ENCODE measurements at places on chromosomes 6 and 20.

DNA sequence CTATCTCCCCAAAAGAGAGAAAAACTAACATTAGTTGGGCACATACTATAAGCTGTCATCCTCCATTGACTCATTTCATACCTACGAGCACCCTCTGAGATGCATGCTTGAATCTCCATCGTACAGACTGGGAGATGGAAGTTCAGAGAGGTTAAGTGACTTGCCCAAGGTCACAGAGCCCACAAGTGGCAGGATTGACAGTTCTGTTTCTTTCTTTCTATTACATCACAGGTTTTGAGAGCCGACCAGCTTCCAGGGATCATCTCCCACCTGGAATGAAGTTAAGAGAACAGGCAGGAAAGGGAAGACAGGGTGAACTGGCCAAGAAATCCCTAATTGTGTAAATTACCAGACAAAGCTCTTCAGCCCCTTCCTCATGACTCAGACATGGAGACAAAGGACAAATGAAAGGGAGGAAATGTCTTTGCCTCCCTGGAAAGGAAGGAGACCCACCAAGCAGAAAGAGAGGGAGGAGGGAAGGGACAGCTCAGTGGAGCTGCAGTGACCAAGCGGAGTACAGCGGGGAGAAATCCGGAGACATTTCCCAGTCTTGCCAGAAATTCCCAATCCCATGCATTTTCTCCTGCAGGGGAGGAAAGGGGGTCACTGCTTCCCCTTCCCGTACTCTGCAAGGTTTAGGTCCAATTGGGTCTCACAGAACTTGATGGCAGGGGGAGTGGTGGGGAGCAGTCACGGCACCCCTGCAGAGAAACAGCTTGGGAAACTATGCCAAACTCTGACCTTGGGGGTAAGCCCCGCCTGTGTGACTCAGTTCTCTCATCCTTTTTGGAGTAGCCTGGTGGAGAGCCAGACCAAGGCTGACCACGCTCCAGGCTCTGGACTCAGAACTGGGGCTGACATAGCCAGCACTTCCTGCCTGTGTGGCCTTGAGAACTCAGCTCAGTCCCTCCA lies 154.3 kb downstream of the ANKRD60 start:
- no peak for DNase-seq

DNA sequence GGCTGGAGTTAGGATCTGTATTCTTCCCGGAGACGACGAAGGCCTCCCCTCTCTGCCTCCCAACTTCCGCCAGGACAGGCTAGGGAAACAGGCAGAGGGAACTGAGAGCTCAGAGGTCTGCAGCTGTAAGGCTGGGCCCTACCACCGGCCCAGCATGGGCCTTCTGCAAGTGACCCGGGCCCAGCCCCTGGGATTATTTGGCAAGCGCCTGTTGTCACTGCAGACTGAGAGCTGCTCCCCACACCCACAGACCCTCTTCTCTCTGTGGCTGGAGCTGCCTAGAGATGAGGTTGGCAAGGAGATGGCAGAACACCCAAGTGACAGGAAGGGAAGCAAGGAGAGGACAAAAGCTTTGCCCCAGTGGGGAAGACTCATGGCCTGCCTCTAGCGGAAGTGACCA lies 212.6 kb downstream of the ZDHHC14 start:
- DNase-seq = no peak

- no peak for DNase-seq
Observed at GRCh38 chr6:118161343-118161742, 254.3 kb downstream of the SLC35F1 start.

DNA sequence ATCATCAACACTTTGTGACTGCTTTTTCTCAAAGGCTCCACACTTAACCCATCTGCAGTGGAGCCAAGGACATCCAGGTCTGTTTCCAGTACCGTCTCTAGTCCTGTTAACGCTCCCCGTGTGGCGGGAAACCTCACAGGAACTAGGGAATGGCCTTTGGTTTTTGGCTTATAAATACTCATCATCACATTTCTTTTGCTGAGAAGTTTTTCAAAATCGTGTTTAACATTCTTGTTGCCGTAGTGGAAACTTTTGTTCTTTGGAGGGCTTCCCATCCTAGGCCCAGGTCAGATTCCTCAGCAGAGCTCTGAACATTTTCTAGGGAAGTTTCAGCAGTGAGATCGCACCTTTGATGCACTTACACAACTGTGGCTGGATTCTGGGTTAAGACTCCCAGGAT lies 24.6 kb downstream of the DAAM2 start:
- no peak for DNase-seq
